Foreskin keratinocyte (primary cell): ENCODE measurements at places on chromosomes 2 and 18.

GRCh38 chr18:51430538-51430937, 233.1 kb upstream of the MEX3C start:
- DNase-seq, result peak; percentile 24

GRCh38 chr2:167787021-167787420, 460.4 kb downstream of the STK39 start:
- no peak for DNase-seq

GRCh38 chr2:197195518-197195917, 115.1 kb downstream of the ANKRD44 start:
- DNase-seq, result no peak

GRCh38 chr18:3442919-3443318, 7.1 kb upstream of the TGIF1 start:
- DNase-seq, result no peak

DNA sequence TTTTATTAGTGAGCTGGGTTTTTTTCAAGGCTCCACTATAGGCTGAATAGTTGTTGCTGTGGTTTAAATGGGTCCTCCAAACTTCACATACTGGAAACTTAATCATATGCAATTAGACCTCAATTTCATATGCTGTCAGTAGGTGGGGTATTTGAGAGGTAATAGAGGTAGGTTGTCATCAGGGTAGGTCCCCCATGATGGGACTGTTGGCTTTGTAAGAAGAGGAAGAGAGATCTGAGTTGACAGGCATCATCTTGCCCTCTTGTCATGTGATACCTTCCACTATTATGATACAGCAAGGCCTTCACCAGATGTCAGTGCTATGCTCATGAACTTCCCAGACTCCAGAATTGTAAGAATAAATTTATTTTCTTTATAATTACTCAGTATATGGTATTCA, 819.4 kb downstream of the LRP1B start:
- peak; percentile 9 for DNase-seq
